ENCODE measurements at places on chromosomes 4 and X.

DNA sequence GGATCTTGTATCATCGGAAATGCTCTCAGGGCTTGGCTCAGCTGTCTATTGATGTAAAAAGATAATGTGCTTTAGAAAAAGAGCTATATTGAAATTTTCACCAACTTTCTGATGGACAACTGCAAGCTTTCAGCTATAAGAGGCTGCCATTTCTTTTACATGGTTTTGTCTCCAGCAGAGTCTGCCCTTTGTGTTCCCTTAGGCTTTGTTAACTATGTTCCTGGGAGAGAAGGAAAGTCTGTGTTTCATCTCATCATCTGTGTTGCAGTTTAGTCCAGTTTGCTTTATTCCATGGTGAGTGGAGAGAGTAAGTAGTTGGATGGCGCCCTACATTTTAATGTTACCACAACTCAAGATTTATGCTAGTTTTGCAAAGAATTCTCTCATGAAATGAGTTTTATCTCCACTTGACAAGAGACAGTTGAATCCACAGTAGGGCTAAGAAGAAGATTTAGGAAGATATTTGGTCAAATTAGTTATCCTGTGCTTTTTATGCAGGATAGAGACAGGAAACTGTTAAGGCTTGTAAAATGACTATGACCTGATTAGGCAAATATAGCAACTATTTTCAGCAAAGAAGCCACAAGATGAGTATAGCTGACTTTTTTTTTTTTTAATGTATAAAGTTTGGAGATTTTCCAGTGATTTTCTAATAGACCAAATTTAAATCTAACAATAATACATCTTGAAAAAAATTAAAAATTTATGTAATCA is 16.5 kb downstream of the SEPTIN11 start:
- no peak for DNase-seq

- DNase-seq: no peak
These were observed 164.3 kb downstream of the GABRB1 start for GRCh38 chr4:47195706-47196105.

DNA sequence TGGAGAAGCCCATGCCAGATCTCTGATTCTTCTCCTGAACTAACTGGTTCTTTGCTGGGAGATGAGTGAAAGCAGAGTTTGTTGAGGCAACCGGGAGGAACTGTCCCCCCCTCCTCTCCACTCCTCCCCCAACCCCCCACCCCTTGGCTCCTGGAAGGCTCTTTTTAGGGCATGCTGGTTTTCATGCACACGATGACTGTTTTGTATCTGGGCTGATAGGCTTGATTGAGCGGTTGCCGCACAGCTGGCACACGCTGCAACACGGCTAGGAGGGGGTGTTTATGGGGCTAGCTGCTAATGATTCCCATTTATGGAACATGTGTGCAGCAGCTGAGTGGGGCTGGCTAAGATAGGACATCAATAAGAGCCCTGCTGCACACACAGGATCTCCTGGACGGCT is 137.2 kb downstream of the SMIM20 start:
- DNase-seq: no peak

DNA sequence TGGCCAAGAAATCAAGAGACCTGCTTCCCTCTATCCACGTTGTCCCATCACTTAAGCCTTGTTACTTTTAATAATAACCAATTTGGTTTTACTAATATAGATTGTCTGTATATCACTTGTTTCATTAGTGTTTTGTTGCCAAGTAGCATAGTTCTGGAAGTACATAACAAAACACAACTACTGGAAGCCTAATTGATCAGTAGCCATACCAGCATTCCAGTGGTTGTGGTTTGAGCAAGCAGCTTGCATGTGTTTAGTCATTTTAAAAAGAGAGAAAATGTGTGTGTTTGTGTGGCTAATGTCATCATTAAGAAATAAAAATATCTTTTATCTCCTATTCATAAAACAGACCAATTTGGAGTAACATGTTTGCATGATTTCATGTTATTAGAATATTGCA is 70.8 kb downstream of the PTPN13 start:
- DNase-seq: no peak

GRCh38 chr4:73417973-73418372 is 13.9 kb downstream of the ALB start:
- no peak for DNase-seq

DNA sequence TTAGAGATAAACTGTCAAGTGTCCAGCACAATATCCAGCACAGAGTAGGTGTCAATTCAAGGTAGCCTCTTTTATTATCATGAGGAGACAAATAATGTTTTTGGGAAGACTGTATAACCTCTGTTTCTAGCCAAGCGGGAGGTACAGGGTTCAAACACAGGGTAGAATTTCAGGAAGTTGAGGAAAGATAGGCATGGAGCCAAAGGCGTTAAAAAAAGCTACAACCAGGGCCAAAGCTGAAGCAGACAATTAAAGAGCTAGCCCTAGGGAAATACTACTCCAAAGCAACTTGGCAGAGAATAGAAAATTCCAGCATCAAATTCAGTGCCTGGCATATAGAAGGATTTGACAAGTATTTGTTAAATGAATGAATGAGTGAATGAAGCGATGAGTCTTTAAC is 40.0 kb upstream of the CASK start:
- no peak for DNase-seq

DNA sequence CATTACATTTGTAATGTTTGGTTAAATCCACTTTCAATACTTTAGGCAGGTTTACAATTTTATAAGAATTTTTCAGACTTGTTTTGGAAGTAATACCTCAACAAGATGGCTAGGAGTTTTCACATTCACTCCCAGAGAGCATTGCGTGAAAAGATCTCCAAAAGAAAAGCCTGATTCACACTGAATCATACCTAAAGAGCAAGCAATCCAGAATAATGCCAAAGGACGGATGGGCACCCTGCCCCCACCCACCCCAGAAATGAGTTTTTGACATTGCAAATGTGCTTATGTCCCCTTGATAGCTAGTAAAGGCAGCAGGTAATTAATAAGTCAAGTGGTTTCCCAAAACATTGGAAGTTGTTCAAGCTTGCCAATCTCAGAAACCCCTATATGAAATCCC is 557.7 kb upstream of the TENM3 start:
- DNase-seq: no peak

DNA sequence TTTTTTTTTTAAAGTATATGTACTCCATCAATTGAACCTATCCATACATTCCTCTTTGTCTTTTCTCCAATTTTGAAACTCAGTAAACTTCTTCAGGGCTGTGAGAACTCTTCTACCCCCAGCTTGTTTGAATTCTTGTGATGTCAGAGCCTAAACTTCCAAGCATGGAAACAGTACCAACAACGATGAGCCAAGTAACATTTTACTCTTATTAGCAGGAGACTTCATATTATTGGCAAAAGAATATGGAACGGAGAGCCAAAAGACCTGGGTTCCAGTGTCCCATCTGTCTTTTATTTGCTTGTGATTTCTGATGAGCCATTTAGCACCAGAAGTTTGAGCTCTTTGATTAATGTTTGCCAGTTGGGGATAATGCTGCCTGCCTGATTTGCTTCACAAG is 5.3 kb downstream of the DIAPH2 start:
- DNase-seq: no peak

GRCh38 chrX:150508018-150508417 is 60.4 kb upstream of the MTM1 start:
- DNase-seq: no peak

- DNase-seq: no peak
These were observed 118.0 kb downstream of the SLC4A4 start for GRCh38 chr4:71456841-71457240.

- no peak for DNase-seq
These were observed 90.7 kb upstream of the JADE1 start for GRCh38 chr4:128718768-128719167.

GRCh38 chr4:56727150-56727549 is 46.1 kb upstream of the HOPX start:
- DNase-seq: no peak

DNA sequence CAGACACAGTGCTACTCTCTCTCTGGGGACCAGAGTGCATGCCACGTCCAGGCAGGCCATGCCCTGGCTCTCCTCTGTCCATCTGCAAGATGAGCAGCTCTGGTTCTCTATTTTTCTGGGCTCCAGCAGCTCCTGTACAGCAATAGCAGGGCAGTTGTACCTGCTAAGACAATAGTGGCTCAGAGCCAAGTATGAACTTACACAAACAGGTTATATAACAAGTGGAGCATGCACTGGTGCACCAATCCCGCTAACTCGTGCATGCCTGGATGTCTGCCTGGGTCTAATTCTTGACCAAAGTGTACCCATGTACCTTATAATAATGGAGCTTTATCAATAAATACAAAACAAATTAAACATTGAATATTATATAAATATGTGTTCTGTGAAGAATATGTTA is 392.3 kb downstream of the CENPC start:
- no peak for DNase-seq

DNA sequence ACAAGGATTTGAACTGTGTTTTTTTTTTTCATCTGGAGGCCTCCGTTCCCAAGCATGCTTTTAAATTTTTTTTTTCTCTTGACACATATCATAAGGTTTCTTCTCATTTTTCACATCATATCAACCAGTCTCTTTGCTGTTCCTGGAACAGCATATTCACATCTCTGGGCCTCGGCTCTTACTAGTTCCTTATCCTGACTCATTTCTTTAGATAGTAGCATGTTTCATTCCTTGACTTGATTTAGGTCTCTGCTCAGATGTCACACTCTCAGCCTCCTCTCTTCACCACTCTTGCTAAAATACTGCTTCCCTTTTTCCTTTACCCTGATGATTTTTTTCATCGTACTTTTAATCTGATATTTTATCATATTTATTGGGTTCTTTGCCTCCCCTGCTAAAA is 976.4 kb upstream of the FTHL17 start:
- DNase-seq: no peak

DNA sequence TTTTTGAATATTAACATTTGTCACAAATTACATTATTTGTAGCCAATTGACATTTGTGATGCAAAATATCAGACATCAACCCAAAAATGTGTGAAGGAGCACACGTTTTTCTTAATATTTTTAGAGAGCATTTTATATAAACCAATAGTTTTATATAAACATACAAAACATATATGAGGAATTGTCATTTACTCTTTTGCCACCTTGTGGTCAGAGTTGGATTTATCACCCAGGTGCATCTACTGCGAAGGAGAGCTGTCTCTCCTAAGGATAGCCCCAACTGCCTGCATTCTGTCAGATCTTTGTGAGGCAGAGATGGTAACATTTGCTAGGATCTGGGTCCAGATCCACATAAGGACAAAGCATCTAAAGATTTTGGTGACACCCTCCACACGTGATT is 2.5 kb upstream of the USP27X start:
- no peak for DNase-seq

DNA sequence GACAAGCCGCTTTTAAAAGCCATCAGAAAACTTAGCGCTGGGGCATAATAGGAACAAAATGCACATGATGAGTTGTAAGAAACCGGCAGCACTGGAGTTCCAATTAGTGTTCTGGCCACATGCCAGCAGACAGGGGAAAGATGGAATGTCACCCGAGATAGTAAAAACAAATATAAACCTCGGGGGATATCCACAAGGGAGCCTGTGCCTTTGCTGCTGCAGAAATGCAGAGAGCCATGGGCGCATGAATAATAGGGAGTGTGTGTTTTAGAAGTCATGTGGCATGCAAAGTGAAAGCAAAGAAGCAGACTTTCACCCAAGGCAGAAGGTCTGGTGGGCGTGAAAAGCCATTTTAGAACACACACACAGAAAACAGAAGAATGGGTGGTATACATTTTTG is 19.1 kb downstream of the GPRASP3 start:
- DNase-seq: no peak

DNA sequence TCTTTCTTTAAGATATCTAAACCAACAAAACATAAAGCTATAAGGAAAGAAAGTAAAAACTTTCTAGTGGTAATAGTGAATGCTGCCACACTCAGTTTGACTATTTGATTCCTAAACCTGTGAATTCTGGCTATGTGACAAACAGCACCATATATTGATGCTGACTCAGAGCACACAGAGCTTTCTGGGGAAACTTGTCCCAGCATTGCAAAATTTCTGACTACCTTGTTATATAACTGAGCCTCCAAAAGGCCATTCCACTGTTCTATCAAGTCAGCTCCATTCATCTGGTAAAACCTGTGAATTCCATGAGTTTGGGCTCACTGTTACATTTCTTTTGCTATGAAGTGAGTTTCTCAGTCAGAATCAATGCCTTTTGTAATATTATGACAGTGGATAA is 1229.7 kb downstream of the PCDH18 start:
- DNase-seq: no peak

GRCh38 chr4:65482410-65482809 is 187.9 kb downstream of the EPHA5 start:
- no peak for DNase-seq

DNA sequence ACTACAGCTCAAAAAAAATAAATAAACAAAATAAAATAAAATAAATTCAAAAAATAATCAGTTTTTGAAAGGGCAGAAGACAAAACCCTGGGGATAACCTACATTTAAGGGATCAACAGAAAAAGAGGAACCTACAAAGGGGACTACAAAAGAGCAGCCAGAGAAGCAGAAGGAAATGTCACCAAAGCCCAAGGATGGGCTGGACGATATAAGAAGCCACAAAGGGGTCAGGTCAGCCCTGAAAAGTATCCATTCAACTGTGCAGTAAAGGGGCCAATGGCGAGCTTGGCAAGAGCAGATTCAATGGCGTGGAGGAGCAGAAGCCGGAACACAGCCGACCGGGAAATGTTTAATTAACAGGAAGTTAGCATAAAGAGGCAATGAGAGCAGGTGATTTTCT is 16.9 kb downstream of the ACOT9 start:
- DNase-seq: peak; percentile 0

- no peak for DNase-seq
These were observed 62.3 kb upstream of the HHIP start for GRCh38 chr4:144583658-144584057.

- no peak for DNase-seq
These were observed 2.9 kb downstream of the GPRASP3 start for GRCh38 chrX:102723456-102723855.

DNA sequence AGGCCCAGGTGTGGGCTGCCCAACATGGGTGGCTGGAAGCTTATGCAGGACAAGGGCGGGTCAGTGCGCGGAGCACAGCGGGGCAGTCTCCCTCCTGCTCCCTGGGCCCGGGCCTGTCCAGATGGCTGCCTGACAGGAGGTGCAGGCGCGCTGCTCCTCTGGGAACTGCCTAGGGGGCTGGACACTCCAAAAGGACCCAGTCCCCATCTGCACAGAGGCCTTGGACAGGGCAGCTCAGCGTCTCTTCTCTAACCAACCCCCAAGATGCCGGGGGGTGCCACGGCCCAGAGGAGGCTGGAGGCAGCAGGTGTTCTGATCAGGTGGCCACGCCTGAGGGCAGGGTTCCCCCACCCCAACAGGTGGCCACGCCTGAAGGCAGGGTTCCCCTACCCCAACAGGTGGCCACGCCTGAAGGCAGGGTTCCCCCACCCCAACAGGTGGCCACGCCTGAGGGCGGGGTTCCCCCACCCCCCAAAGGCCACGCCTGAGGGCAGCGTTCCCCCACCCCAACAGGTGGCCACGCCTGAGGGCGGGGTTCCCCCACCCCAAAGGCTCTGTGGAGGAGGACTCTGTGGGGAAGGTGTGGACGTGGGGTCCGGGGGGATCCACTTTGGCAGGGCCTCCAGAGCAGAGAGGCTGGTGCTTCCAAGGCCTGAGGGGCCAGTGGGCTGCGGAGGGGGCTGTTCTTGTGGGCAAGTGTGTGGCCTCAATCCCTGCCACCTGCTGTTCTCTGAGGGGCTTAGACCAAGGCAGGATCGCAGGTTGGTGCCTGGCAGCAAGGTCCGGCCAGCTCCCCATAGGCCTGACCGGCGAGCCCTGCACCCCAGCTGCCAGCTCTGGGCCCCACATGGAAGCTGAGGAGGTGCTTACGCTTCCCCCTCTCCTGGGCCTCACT is 36.1 kb downstream of the CPLX1 start:
- no peak for DNase-seq

All from bone marrow (tissue), 2 donors.